CD4-positive, alpha-beta T cell treated with Interleukin-1 beta for 1 hour (primary cell): ENCODE measurements at places on chromosomes 3 and 15.
A peak's percentile ranks its signal among the peaks of the same experiment; 100 is the strongest.

GRCh38 chr3:53843195-53844177, 2.7 kb downstream of the CHDH start:
- no peak for DNase-seq

GRCh38 chr15:89429023-89429422, 67.4 kb downstream of the RHCG start:
- peak; percentile 43 for DNase-seq

GRCh38 chr3:69628951-69629350, 110.3 kb upstream of the MITF start:
- no peak for DNase-seq

DNA sequence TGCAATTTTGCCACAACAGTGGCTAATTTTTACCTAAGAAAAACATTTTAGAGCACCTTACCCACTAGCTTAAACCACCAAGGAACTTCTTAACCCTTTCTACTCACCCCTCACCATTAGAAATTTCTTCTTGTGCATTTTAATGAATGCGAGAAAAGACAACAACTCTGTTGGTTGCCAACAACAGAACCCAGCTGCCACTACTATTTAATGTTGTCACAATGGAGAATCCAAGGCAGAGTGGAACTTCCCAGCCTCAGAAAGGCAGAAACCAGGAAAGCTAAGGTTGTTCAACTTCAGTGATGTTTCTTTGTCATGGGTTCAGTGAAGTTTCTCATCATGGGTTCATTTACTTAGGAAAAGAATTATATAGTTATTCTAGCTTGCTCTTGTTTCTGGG, 325.2 kb upstream of the ARL6 start:
- DNase-seq = no peak

GRCh38 chr15:68419301-68420175, 12.4 kb downstream of the ITGA11 start:
- DNase-seq = no peak

DNA sequence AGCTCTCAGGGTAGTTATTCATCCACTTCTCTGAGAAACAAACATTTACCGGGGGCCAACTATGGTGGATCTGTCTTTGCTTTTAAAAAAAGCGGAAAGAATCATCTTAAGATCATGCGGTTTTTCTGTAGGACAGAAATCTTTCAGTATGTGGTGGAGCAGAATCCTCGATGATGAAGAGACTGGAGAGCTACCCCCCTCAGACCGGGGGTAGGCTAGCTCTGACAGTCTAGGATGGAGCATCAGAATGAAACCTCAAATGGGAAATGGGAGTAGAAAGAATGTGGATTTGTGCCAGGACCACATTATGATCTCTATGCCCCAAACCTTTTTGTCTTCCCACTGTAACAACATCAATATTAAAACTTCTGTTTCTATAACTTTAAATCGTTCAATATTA, 30.3 kb downstream of the TPRG1 start:
- DNase-seq = no peak

GRCh38 chr3:186299327-186299726, 62.7 kb downstream of the DGKG start:
- no peak for DNase-seq

DNA sequence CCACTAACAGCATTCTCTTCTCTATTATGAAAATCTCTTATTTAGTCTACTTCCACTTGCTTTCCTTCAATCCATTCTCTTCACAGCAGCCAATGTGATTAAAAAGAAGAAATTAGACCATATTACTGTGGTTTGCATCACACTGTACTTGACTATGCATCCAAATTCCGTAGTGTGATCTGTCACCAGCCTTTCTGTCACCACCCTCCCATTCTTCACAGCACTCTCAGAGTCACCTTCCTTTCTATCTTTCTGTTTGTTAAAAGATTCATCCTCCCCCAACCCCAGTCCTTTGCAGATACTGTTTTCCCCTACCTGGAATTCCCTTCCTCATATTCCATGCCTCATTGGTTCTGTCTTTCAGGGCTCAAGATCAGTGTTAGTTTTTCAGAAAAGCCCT, 55.0 kb upstream of the ABHD10 start:
- DNase-seq = no peak

- DNase-seq = no peak
Measured at GRCh38 chr3:131564812-131565211, 62.0 kb upstream of the MRPL3 start.
